ENCODE measurements at places on chromosomes 4 and X.

DNA sequence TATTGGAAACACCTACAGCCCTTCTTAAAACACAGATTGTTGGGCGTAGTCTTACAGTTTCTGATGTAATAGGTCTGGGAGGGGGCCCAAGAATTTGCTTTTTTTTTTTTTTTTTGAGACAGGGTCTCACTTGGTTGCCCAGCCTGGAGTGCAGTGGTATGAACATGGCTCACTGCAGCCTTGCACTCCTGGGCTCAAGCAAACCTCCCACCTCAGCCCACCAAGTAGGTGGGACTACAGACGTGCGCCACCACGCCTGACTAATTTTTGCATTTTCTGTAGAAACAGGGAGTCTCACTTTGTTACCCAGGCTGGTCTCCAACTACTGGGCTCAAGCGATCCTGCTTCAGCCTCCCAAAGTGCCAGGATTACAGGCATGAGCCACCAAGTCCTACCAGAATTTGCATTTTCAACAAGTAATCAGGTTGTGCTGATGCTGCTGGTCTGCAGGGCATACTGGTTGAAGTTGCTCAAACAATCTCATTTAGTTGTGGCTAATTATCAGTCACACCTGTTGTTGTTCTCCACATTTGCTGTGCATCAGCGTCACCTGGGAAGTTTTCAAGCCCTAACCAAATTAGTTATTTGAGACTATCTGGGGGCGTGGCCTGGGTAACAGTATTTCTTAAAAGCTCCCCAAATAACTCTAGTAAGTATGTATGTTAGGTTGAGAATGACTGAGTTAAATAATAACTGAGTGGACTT, 14.0 kb downstream of the TMEM154 start:
- no peak for DNase-seq

GRCh38 chrX:134338527-134338926, 101.5 kb downstream of the CCDC160 start:
- DNase-seq: no peak

DNA sequence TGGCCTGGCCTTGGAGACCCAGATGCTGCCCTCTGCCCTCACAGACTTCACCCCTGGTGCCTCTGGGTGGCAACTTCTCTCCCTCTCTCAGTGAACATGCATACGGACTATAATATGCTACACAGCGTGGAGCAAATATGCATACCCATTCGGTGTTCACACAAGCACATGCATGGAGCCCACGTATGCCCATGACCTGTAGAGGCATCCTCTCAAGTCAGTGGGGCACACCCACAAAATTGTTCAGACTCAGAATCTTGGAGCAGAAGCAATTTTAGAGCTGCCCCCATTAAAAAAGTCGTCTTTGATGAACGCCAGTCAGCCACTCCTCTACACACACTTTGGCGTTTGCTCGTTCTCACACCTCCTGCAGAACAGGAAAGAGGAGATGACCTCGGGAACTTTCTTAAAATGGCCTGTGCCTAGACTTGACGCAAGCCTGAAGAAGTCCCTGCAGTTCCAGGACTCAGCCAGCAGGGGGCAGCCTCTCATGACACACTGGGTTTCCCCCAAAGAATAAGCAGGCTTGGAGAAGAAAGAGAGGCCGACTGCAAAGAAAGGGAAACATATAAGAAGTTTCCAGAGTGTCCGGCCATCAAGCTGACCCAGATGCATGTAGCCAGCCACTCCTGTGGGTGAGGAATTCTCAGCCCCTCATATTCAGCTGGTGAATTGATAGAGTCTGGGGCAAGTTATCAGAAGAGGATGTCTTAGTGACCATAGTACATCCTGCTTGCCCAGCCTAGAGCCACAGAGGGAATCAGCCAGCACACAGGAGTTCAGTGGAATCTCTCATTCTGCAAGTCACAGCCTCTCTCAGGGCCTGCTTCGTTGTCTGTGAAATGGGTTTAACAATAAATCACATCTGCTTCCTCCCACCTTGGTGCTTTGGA, 17.3 kb downstream of the APLN start:
- peak; percentile 67 for DNase-seq

DNA sequence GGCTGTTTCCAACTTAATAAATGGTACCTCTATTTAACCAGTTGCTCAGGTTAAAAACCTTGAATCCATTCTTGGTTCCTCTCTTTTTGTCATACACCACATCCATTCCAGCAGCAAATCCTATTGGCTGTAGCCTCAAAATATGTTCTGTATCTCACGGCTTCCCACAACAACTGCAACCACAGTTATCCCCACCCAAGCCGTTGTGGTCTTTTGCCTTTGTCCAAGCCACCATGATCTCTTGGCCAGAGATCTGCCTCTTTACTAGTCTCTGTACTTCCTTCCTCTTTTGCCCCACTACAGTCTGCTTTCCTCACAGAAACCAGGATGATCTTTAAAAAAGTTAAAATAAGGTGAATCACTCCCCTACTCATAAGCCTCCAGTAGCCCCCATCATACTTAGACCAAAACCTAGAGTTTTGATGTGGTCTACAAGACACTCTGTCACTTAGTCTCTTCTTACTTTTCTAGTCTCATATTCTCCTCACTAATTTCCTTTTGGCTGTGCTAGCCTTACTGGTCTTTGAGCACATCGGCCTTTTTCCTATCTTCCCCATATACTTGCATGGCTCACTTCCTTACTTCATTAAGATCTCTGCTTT, 10.3 kb downstream of the MAOA start:
- DNase-seq: no peak

GRCh38 chr4:105624530-105624929, 72.1 kb downstream of the ARHGEF38 start:
- no peak for DNase-seq

DNA sequence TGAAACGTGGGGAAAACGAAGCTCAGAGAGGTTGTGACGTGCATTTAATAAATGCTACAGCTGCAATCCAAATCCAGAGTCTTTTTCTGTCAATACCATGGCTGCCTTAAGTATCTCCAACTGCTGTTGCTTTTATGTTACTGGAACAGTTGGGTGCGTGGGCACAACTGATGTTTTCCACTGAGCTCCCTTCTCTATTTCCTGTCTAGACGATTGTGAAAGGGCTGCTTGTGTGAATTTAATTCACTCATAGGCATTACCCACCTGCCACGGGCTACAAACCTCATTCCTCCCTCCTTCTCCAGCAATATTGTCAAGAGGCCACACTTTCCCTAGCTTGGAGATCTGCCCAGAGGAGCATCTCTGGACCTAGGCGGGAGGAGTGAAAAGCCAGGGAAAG, 526.0 kb downstream of the MID1IP1 start:
- DNase-seq: no peak

DNA sequence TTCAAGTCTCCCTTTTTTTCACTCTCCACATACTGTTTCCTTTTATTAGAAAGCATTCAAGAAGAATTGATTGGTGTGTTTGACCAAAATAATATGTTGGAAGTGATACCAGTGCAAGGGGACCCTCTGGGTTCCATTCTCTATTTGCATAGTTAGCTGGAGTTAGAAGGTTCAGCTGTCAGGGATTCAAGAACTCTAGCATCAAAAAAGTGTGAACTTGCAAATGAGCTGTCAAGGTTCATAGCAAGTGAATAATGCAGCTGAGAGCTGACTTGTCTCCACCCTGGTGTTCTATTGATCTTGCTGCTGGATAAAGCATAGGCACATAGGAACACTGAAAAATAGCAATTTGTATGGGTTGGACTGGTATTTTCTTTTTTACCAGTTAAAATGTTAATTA, 73.2 kb downstream of the SORBS2 start:
- no peak for DNase-seq

- no peak for DNase-seq
These were observed 98.5 kb upstream of the KLF3 start for GRCh38 chr4:38565271-38566199.

DNA sequence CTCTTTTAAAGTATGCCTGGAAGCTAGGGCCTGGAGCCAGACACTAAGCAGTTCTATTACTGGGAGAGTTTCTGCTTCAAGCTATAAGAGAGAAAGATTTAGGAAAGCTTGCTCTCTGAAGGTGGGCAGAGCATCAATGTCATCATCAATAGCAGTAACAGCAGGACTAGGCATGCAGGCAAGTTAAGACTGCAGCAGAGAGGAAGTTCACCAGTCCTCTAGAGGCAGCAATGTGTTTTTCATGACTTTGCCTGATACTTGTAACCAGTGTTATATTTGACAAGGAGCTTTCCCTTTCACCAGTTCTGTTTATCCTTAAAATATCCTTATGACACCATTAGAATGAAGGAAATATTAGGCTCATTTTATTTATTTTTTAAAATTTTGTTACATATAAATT, 237.9 kb downstream of the KCTD8 start:
- DNase-seq: no peak

GRCh38 chr4:26075583-26075982, 161.6 kb downstream of the SMIM20 start:
- DNase-seq: no peak

- DNase-seq: no peak
These were observed 21.3 kb upstream of the UGDH start for GRCh38 chr4:39548425-39549067.

- no peak for DNase-seq
These were observed 92.6 kb downstream of the NSUN7 start for GRCh38 chr4:40842318-40842717.

DNA sequence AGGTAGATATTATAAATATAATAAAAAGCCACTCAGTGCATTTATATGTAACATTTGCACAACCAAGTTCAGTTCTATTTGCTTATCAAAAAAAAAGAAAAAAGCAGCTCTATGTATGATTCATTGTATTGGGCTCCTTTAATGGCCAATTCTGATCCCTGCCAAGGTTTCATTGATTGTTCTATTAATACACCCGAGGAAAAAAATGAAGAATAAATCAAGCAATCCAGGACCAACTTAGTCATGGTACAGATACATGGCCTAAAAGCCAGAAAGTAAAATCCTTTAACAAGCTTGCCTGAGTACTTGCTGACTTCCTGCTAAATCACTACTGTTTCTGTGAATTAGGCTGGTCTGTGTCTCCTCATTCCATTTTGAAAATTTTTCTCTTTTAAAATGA, 77.6 kb upstream of the PCDH7 start:
- no peak for DNase-seq

- DNase-seq: no peak
These were observed 88.6 kb downstream of the SHROOM3 start for GRCh38 chr4:76523593-76523992.

DNA sequence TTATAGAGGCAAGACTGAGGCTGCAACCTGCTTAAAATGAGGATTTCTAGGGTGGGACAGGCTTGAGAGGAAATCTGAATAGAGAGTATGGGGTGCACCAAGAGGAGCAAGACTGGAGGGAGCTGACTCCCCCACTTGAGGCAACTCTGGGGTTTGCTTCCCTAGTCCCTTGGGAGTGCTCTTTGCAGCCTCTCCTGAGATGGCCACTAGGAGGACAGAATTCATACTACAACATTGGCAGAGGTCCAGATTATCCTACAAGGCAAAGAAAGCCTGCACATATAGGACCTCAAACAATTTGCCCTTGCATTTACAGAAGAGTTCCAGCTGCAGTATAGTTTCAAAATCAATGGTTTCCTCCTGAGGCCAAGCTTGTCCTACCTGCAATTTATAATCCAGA, 830.9 kb downstream of the TECRL start:
- DNase-seq: no peak

DNA sequence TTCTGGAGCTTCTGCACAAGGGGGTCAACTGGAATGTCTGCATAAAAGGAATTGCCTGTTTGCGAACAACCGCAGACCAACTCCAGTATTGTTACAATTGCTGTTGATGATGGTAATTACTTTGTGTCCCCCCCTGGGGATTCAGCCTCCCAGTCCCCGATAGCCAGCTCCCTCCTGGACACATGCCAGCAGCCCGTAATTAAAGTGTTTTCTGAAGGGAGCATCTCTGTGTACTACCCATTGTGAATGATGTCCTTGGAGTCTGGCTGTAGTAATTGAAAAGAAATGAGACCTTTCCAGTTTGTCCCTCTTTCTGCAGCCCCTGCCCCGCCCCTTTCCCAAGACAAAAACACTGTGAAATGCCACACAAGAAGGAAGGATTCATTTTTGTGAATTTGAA, 377.1 kb upstream of the LCORL start:
- no peak for DNase-seq

GRCh38 chrX:143757887-143758286, 37.3 kb upstream of the SPANXN2 start:
- DNase-seq: no peak

GRCh38 chr4:138475116-138475515, 233.0 kb upstream of the SLC7A11 start:
- no peak for DNase-seq

GRCh38 chr4:7620086-7620813, 185.5 kb upstream of the PSAPL1 start:
- no peak for DNase-seq

DNA sequence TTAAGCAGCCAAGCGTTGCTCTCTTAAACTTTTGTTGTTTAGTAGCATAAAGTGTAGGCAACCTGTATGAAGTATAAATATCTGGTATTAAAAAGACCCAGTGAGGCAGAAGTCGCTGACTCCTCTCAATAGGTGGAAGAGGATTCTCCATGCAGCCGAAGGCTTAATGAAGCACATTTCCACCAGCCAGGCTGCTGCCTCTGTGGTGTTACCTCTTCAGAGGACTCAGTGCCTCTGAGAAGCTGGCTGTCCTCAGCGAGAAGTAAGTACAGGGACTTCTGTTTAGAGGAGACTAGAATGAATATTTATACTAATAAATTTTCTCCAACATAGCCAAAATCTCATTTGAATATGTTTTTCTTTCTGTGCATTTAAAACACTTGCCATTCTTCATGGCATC, 6.0 kb downstream of the SORBS2 start:
- no peak for DNase-seq

GRCh38 chr4:60034361-60034760, 1165.8 kb upstream of the ADGRL3 start:
- no peak for DNase-seq

GRCh38 chrX:5775846-5776430, 452.7 kb downstream of the NLGN4X start:
- no peak for DNase-seq

DNA sequence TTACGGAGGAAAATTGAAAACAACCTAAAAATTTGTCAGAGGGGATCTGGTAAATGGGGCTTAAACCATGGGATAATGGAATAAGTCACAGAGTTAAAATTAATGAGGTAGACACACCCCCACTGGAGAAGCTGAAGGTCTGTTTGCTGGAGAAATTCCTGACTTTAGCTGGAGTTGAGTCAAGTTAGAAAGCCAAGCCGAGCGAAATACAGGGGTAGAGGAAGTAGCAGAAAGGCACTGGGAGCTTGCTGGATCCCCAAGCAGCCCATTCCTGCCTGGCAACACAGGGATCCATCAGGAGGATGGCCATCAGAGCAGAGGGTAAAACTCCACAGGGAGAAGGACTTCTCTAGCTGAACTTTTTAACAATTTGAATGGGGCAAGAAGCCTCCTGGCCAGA, 163.8 kb downstream of the ATRX start:
- DNase-seq: no peak

- no peak for DNase-seq
These were observed 41.1 kb upstream of the ANKRD17 start for GRCh38 chr4:73299548-73300280.

DNA sequence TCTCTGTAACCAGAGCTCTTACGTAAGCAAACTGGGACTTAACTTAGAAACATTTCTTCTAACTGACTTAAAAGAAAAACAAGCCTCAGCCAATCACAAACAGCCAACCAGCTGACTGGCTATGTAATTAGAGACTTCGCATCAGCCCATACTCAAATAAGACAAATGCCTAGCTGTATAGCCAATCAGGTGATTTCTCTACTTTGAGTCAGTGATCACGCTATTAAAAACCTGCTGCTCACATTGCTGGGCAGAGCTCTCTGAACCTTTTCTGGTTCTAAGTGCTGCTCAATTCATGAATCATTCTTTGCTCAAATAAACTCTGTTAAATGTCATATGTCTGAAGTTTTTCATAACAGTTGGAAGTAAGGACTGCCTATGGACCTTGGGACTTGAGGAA, 9.9 kb upstream of the SMIM10L2A start:
- no peak for DNase-seq
